ENCODE measurements at places on chromosomes 3 and 15. TPM values are rescaled to one million over a fixed set of nuclear protein-coding genes. Genes with fewer than 3 reads are reported as not detected.

- DNase-seq: no peak
Measured at GRCh38 chr3:59186725-59187124, 136.9 kb upstream of the CFAP20DC start.

LYZL4 gene
- not detected for total RNA-seq

MASP1 gene
- total RNA-seq: 3.2 TPM

SLC51A gene
- total RNA-seq: 1.3 TPM

GRCh38 chr15:91182101-91182500, 82.0 kb downstream of the SV2B start:
- DNase-seq: no peak
